Substantia nigra (tissue), 51 donors: ENCODE measurements at places on chromosomes 7 and 10.

DNA sequence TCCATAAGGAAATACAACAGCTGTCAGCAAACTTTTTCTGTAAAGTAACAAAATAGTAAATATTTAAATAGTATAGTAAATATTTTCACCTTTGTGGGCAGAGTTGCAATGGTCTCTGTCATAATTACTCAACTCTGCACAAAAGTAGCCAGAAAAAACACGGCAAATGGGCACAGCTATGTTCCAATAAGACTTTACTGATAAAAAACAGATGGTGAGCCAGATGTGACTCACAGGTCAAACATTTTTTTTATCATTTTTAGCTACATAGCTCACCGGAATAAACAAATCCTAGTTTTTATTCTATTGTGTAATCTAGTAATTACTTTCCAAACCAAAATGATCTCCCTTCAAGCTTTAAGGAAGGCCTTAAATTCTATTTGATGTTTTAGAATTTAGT lies 55.3 kb downstream of the NCAPG2 start:
- no peak for DNase-seq

DNA sequence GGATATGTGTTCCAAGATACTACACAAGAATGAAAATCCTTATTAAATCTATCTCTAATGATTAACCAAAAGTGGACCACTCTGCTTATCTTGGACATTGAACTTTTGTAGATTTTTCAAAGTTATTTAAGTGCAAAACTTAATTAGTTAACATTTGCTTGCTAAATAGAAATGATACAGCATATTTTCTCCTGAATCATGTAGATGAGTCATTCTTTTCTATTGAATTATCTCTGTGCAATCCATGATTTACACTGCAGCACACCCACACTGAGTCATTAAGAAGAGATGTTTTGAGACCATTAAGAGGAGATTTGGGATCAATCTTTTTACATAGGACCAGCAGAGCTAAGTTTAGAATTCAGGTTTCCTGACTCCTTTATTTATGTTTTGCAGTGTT lies 6.6 kb upstream of the ABCC2 start:
- DNase-seq, result no peak

- no peak for DNase-seq
Observed at GRCh38 chr10:46998595-46998994, 87.4 kb downstream of the PTPN20 start.

DNA sequence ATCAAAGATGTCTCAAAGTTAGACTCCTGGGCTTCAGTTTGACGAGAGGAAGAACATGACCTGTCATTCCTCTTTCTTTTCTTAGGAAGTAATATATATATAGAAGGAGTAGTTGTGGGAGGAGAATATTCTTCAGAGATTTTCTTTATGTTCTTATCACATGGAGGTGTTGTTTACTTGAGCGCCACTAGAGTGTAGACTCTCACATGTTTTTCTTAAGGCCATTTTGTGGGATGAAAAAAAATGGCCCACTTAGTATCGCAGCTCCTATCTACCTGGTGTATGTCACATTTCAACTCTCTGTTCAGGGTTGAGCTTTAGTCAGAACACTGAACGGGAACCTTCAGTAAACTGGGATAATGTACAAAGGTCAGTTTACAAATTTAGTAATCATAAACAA lies 645.2 kb downstream of the PHTF2 start:
- DNase-seq, result no peak

GRCh38 chr7:46993396-46993795 lies 588.5 kb downstream of the TNS3 start:
- no peak for DNase-seq

GRCh38 chr10:77350134-77350533 lies 287.5 kb downstream of the KCNMA1 start:
- no peak for DNase-seq

GRCh38 chr10:79181227-79181626 lies 112.5 kb downstream of the ZMIZ1 start:
- DNase-seq, result no peak

DNA sequence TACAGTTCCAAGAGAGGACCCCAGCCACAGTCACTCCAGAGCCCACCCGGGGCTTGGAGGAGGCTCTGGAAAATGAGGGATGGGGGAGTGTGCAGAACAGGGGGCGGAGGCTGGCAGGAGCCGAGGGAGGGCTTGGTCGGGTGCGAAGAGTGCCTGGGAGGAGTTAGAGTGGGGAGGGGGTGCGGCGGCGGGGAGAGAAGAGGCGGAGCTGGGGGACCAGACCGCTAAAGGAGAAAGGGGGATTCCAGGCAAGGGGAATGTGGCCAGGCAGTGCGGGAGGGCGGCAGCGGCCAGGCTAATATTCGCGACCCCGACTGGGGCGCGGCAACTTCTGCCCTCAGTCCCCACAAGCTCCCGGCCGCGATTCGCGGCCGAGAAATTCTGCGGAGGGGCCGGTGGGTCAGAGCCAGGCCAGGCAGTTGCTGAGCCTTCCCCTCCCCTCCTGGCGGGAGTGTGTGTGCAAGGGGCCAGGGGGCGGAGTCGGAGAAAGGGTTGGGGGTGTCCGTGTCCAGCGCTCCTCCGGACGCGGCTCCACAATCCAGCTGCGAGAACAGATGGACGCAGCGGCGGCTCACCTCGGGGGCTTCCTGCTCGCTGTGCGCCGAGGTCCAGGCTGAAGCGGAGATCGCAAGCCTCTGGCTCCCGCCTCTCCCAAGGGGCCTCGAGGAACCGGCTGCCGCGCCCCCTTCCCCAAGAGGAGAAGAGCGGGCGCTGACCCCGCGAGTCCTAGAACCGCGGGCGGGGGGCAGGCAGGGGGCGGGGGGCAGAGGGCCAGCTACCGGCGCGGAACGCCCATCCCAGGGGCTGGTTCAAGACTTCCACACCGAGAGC lies 612 bp upstream of the SLC18A3 start:
- no peak for DNase-seq

- DNase-seq, result no peak
Observed at GRCh38 chr10:28580825-28581224, 47.9 kb downstream of the WAC start.

DNA sequence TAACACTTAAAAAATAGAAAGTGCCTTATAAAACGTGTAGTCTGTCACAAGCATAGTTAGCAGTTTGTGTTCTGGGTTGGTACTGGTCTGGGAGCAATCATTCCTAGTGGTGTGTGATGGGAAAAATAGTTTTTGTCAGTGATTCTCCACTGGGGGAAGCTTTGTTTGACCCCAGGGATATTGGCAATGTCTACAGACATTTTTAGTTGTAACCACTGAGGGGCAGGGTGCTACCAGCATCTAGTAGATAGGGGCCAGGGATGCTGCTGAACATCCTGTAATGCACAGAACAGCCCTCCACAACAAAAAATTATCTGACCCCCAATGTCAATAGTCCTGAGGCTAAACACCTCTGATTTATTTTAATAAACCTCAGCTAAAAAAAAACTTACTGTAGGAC lies 51.6 kb upstream of the CREB5 start:
- no peak for DNase-seq

DNA sequence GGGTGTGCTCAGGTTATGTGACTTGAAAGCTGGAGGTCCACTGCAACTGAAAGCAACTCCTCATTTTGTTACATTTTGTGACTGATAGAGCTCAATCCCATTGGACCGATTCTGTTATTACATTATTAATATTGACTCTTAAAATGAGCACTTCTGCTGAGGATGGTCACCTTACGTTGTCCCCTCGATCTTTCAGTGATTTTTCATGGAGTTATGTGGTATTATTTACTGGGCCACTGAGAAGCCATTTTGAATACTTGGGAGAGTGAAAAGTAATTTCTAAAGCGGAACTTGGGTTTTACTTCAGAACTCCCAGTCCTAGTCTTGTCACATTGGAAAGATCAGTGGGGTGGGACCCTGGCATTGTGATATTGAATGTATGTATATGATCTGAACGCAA lies 96.3 kb upstream of the FAM180A start:
- DNase-seq, result no peak

GRCh38 chr10:65143723-65144122 lies 1622.5 kb downstream of the REEP3 start:
- DNase-seq, result no peak

GRCh38 chr7:130118294-130118693 lies 48.0 kb downstream of the KLHDC10 start:
- DNase-seq, result no peak

DNA sequence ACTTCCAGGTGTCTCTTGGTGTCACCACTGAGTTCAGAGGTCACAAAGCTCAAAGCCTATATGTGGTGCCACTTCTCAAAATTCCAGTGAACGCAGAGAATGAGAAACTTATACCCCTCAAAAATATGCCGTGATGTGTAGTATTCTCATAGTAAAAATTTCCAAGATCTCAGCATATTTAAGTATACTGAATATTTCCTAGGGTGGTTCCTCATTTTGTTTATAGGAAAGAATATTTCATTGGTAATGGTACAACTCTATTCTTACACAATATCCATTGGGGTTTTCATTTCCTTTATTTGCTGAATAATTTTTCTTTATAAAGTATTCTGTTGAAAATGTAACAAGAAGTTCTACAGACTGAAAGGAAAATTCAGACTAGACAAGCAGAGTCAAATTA lies 58.9 kb upstream of the ADO start:
- DNase-seq, result no peak

DNA sequence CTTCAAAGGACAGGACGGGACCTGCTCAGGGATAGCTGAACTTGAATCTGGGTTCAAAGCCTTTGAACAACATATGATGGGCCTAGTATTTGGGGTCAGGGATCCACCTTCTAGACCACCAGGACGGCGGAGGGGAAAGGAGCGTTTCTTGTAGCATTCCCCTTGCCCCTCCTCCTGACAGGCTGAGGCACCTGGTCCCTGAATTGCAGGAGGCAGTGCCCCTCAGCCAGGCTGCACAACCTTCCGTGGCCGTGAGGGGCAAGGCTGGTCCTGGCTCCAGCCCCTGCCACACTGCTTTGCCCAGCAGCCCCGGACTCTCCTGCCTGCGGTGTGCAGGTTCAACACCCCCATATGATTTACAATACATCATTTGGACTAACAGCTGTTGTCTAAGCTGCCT lies 58.1 kb downstream of the INSIG1 start:
- no peak for DNase-seq

- no peak for DNase-seq
Observed at GRCh38 chr10:101812606-101813005, 5.6 kb downstream of the OGA start.

DNA sequence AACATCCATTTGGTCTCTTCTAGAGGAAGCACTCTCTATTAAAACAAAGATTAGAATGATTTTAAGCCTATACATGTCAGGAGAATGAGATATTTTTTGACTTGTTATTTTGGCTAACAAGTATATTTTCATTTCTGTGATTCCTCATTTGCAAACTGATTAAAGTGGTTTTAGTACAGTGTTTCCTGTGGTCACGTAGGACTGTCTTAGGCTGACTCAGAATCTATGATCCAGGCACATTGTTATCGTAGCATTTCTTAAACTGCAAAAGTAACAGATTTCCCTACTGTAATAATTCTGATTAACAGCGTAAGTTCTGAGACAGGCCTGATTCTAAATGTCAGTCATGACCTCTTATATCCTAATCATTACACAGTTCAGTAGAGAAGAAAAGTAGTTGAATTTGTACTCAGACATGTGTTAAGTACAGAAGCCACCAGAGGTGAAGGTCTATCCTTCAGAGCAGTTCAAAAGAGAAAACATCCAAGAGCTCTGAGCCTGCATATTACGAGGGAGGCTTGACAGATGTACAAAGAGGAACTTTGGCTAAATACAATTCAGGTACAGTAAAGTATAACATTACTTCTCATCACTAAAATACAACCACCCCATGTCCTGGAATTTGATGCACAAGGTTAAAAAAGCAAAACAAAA lies 124.1 kb upstream of the TEX47 start:
- DNase-seq, result no peak

DNA sequence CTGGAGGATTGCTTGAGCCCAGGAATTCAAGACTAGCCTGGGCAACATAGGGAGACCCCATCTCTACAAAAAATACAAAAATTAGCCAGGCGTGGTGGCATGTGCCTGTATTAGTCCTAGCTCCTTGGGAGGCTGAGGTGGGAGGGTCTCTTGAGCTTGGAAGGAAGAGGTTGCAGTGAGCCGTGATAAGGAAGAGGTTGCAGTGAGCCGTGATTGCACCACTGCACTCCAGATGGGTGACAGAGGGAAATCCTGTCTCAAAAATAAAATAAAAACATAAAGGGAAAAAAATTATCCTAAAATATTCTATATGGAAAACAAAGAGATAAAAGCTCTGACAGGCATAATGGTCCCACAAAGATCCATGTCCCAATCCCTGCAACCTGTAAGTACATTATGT lies 87.9 kb upstream of the KAT6B start:
- no peak for DNase-seq

DNA sequence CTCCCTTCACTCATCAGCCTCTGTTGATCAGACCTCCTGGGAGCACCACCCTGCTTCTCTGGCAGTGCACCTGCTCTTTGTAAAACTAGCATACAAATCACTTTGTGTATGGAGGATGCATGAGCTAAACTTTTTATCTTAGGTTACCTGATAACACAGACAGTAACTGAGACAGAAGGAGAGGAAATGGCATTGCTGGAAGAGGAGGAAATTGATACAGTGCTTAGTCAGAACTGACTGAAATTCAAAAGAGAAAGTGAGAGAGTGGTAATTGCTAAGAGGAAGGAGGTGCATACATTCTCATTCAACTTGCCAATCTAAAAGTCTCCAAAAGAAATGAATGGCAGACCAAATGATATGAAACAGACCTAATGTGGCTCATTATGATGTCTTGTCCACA lies 1120.7 kb downstream of the GATA3 start:
- DNase-seq, result no peak

DNA sequence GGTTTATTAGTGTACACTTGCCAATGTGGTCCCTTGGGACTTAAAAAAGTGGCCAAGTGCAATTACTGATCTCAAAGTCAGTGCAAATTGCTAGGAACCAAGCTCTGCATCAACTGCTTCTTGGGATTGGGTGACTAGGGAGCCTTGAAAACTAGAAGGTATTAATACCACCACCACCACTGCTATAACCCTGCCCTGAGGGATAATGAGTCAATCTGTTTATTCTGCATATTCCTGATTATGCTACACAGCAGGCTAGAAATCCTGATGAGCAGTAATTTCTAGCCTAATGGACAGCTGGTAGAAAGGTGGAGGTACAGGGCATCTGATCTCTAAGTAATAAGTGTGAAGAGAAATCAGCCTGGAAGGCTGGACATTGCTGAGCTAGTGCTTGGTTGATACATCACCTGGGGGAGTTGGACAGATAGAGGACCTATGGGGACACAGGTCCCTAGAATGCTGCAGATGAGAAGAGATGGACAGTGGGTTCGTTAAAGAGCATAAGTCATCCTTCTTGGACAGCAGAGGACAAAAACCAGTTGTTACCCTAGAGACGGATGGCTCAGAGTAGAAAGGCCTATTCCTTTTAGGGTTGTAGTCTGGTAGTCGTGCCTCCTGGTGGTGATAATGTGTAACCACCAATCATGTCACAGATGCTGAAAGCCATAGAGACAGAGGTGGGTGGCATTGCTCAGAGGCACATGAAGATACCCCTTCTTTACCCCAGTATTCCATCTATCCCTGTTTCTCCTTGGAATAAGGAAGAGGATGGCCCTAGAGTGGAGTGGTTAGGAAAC lies 554.8 kb downstream of the SORCS1 start:
- DNase-seq, result no peak

DNA sequence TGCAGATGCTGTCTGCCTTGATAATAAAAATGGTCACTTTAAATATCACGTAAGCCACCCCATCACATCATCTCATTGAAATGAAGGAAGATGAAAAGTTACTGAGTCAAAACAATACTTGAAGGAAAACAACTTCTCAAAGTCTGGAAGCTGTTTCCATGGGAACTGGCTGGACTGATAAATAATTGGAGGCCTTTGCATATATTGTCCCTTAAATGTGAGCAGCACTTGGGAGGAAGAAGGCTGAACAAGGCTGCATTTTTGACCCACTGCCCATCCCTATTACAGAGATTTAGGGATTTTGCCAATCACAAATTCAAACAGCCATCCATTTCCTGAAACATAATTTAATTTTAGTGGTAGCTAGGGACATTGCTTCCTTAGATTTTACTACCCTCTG lies 18.2 kb upstream of the MAGI2 start:
- DNase-seq, result no peak
